ENCODE measurements at places on chromosomes 5 and 9.

- DNase-seq = no peak
Measured at GRCh38 chr9:122814545-122814944, 13.8 kb downstream of the PDCL start.

- no peak for DNase-seq
Measured at GRCh38 chr5:106784846-106785245, 885.9 kb downstream of the EFNA5 start.

- no peak for DNase-seq
Measured at GRCh38 chr9:33012328-33013069, 11.1 kb upstream of the APTX start.

DNA sequence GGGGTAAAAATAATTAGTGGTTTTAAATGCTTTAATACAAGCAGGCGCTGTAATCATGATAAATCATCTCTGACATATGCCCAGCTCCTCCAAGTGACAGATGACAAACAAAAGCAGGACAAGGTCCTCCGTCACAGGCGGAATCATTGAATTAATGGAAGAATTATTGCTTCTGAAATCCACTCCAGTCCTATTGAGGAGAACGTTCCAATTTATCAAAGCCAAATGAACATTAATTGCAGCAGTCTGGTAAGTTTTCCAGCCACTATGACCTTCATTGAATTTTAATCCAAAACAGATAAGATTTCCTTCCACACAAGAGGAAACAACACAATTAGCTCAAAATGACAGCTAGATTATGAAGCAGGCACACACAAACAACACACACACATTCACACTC is 136.8 kb downstream of the ASTN2 start:
- DNase-seq = no peak

DNA sequence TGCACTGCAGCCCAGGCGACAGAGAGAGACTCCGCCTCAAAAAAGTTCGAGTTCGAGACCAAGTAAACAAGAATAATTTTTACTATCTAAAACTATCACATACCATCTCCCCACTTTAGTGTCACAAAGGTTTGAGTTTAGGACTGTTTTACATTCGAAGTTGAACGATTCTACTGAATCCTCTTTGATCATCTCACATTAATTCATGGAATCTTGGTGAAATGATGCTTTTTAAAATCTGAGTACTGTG is 715 bp upstream of the RPS6 start:
- DNase-seq = no peak

DNA sequence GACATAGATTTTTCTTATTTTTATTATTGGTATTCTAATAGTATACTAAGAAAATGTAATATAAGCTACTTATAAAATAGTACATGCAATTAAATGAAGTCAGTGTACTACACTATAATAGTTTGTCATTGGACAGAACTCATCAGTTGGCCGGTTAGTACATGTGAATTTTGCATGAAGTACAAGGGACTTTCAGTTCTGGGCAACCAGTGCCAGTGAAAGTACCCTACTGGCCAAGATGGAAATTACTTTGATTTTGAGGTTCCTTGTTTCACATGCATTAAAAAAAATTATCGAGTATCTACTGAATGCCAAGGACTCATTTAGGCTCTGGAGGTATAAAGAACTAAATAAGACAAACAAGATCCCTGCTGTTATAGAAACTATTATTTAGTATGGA is 213.4 kb upstream of the ELL2 start:
- DNase-seq = no peak

Data from activated naive CD4-positive, alpha-beta T cell treated with anti-CD3 and anti-CD28 coated beads, Interleukin-2, amount 50 U/mL, for 72 hours (primary cell).